ENCODE measurements at places on chromosomes 16 and 17. TPM values are rescaled to one million over a fixed set of nuclear protein-coding genes. Genes with fewer than 3 reads are reported as not detected.

Gene SP2
- total RNA-seq = 1.3 TPM

- H3K4me3 ChIP-seq = no peak overlapping the region
- H3K27ac ChIP-seq = no peak overlapping the region
- peaks cover 91% of the 10 kb centered on the region for H3K27me3 ChIP-seq
- no peaks in the 10 kb centered on the region for H3K36me3 ChIP-seq
- H3K4me1 ChIP-seq = peaks cover 4% of the 10 kb centered on the region
- no peak for DNase-seq
Measured at GRCh38 chr17:39600288-39600996, 7.3 kb downstream of the NEUROD2 start.

Gene CD300A
- total RNA-seq = 4.0 TPM

Gene CDRT15L2
- not detected for total RNA-seq

DNA sequence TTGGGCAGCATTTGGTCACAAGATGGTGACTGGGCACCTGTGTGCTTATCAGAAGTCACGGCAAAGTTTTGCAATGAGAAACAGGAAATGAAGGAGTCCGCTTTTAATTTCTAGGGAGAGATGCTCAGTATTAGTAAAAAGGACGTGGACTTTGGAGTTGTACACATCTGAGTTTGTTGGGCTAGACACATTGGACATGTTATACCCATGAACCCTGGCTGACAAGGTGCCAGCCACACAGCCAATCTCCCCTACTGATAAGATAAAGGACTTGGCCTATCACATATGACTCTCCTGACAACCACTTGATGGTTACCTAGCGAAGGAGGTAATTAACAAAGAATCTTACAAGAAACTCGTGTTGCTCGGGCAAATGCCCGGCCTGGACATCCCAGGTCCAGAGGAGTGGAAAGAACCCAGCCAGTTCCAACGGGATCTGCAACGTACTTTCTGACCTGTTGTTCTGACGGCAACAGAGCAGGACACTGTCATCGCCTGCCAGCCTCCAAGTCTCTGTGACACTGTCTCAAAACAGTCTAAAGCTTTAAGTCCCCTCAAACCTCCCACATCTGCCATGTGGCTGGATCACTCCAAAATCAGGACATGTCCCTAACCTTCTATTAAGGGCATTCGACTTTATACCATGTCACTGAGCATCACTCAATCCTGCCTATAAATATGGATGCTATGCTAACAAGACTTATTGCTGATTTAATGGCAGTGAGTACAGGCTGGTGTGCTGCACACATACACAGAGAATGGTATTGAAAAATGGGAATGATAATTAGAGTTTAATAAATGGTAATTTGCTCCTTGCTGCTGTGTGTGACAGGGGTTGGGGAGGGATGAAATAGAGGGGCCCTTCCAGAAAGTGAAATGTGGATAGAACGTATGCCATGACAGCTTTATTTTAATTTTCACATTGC lies 47.6 kb upstream of the LYRM9 start:
- DNase-seq = no peak
- no peak overlapping the region for H3K4me3 ChIP-seq
- no peaks in the 10 kb centered on the region for H3K36me3 ChIP-seq
- no peaks in the 10 kb centered on the region for H3K27me3 ChIP-seq
- no peaks in the 10 kb centered on the region for H3K4me1 ChIP-seq

Gene CLEC18A
- 0.67 TPM for total RNA-seq

DNA sequence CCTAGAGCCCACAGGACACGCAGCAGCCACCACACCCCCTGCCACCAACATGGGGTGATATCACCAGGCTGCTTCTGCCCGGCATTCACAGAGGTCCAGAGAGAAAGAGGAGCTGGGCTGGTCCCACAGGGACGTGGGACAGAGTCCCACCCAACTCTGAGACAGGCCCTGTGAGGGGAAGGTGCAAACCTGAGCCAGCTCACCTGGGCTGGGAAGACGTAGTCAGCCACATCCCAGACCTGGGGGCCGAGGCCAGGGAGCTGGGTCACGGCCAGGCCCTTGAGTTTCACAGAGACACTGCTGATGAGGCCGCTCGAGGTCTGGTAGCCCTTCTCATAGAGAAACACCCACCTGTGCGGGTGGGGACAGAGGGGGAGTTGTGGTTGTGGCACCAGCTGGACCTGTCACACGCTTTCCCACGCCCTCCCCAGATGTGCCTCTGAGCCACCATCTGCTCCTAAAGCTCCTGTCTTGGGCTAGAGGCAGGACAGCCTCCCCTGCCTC lies 11.2 kb downstream of the P2RX1 start:
- DNase-seq = no peak
- no peak overlapping the region for H3K4me3 ChIP-seq
- no peaks in the 10 kb centered on the region for H3K36me3 ChIP-seq
- H3K27me3 ChIP-seq = no peaks in the 10 kb centered on the region

Gene ARHGAP44
- total RNA-seq = 2.6 TPM

Gene BTBD17
- total RNA-seq = not detected

DNA sequence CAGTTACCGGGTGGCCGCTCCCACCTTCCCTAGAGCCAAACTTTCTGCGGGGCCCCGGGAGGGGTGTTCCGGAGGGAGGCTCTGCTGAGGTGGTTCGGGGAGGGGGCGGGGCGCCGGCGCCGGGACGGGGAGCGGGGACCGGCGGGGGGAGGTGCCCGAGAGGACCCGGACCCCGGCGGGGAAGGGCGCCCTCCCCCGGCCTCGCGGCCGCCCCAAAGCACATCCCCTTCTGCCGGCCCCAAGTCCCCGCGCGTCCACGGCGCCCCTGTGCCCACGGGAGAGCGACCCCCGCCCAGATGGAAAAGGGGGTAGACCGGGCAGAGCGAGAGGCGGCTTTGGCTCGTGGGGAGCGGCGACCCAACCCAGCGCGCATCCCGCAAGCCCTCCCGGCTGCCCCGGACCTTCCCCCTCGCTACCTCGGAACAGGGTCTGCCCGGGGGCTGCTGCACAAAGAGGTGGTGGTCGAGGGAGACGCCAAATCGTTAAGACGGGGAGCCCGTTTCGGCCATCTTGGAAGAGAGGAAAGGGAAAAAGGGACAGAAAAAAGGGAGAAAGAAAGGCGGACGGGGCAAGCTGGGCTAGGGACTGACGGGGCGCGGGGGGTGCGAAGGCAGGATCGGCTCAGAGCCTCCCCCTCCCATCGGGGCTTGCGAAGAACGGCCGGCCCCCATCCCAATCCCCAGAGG lies 530 bp downstream of the PCGF2 start:
- peak; percentile 68 for DNase-seq
- no peaks in the 10 kb centered on the region for H3K36me3 ChIP-seq
- peak overlapping the region; percentile 78 for H3K4me3 ChIP-seq
- no peaks in the 10 kb centered on the region for H3K4me1 ChIP-seq

DNA sequence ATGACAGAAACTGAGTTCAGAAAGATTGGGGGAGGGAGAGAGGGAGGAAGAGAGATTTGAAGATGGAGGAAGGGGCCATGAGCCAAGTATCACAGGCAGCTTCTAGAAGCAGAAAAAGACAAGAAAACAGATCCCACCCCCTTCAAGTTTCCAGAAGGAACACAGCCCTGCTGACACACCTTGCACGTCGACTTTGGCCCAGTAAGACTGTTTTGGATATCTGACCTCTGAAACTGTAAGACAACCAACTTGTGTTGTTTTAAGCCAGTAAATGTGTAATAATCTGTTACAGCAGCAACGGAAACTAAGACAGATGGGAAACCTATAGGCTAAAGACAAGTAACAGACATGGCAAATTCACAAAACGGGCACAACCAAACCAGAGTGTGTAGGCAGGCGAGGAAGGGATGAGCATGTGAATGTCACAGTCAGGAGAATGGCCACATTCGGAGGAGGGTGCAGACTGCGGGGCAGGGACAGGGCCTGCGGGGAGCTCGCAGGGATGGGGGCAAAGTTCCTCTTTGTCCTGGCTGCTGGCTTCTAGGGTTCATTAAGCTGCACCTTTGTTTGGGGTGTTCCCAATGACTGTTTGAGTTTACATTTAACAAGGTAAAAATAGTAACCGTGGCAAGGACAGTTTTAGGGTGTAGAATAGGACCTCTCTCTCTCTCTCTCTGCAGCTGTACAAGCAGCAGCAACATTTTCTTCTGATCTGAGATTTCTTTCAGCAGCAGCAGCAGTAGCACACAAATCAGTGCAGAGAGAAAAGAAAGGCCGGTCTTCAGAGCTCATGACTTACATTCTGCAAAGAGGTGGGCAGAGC lies 18.3 kb upstream of the ATP2C2 start:
- H3K36me3 ChIP-seq = no peaks in the 10 kb centered on the region
- H3K27me3 ChIP-seq = no peaks in the 10 kb centered on the region
- H3K27ac ChIP-seq = no peak overlapping the region
- no peak overlapping the region for H3K4me3 ChIP-seq

- H3K27ac ChIP-seq = peak overlapping the region; percentile 99
- peak overlapping the region; percentile 67 for H3K4me3 ChIP-seq
- no peak for DNase-seq
- no peaks in the 10 kb centered on the region for H3K27me3 ChIP-seq
Measured at GRCh38 chr17:17835415-17836249, 1.2 kb downstream of the SREBF1 start.

Data from uterus (tissue), 4 donors.